Stimulated activated CD4-positive, alpha-beta T cell treated with anti-CD3 and anti-CD28 coated beads, TNF-alpha, amount 100 ng/mL, for 1 hour (primary cell): ENCODE measurements at places on chromosomes 11 and 22.

DNA sequence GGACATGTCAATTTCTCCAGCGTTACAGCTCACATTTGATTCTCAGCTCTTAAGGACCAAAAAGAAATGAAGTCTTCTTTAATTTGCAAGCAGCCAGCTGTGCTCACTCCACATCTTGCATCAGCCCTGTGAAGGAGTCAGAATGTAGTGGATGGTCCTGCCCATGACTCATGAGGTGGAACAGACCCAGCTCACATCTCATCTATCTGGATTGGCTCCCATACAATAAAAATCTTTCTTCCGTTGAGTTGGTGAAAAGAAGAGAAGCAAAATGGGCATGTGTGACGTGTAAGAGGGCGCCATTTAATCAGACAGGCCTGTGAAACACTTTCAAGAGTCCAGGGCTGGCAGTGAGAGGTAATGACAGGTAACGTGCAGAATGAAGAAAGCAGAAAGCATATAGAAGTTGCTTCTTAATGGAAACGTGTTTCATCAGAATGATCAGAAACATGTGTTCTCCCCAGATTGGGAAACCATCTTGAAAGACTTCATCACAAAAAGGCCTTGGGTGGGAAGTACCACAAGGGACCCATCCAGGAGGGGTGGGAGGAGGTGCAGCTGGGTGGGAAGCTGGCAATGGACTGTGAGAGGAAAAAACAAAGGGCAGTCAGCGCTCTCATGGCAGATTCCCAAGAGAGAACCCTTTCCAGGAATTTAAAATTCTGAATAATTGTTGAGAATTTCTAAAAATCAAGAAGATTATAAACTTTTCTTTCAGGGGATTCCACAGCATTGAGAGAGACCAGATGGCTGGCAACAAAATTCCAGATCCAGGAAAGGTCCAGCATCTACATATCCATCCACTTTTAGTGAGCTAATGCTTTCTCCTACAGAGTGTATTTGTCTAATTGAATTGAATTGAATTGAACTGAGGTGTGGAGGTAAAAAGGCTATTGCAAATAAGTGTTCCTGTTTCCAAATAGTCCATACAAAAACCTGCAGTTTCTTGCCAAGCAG is 57.0 kb downstream of the ETS1 start:
- no peak for DNase-seq

DNA sequence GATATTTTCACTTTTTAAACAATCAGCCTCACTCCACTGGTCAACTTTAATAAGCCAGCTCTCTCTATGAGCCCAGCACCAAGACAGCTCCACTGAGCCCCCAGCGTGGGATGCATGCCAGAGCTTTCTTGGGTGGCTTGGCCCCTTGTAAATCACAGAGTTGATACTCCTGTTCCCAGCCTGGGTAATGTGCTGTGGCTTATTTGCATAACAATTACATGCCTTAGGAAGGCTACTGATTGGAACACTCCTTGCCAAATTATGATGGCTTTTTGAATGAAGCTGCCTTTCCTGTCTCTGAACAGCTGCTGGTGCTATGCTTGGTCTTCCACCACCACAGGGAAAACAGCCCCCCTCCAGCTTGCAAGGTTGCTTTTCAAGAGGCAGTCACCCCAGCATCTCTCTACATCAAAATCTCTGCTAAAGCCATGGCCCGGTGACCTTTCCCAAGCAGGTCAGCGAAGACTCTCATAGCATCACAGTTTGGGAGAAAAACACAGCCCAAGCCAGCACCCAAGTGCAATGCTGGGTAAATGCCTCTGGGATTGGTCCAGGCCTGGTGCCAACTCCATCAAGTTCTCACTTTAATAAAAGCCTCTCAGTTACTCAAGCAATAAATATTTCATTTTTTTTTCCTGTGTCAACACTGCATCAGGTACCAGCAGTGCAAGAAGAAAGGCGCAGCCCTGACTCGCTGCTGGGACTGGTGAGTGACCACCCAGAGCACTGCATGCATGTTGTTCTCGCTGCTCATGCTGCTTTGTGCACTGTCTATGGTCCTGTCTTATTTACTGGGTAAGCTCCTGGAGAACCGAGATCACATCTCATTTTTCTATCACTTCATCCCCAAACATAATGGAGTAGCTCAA is 549.3 kb downstream of the OPCML start:
- DNase-seq, result no peak

GRCh38 chr22:30267382-30268302 is 991 bp upstream of the OSM start:
- DNase-seq, result no peak

- DNase-seq, result no peak
Measured at GRCh38 chr11:73186294-73186850, 31.7 kb upstream of the P2RY2 start.

DNA sequence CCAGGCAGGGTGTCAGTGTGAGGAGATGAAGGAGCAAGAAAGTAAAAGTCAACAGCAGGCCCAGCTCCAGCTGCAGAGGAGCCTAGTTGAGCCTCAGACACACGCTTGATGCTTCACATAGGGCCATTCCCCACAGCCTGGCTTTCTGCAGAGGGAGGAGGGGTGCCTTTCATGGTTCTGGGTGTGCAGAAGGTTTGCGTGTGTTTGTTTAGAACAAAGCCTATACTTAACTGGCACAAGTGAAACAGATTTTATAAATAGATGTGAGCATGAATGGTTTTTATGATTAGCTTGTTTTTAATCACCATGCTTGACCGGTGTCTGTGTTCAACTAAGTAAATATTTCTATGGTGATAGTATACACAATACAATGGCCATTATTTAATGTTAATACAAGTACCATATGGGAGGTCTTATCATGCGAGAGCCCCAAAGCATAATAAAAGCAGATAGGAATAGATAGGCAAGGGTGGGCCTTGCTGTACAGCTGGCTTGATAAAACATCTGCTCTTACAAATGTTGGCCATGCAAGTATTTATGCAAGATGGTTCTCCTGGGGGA is 290.2 kb downstream of the ETS1 start:
- no peak for DNase-seq

- no peak for DNase-seq
Measured at GRCh38 chr11:130208241-130209127, 48.9 kb downstream of the ST14 start.

- DNase-seq, result no peak
Measured at GRCh38 chr22:46278656-46279645, 11.1 kb downstream of the TTC38 start.

DNA sequence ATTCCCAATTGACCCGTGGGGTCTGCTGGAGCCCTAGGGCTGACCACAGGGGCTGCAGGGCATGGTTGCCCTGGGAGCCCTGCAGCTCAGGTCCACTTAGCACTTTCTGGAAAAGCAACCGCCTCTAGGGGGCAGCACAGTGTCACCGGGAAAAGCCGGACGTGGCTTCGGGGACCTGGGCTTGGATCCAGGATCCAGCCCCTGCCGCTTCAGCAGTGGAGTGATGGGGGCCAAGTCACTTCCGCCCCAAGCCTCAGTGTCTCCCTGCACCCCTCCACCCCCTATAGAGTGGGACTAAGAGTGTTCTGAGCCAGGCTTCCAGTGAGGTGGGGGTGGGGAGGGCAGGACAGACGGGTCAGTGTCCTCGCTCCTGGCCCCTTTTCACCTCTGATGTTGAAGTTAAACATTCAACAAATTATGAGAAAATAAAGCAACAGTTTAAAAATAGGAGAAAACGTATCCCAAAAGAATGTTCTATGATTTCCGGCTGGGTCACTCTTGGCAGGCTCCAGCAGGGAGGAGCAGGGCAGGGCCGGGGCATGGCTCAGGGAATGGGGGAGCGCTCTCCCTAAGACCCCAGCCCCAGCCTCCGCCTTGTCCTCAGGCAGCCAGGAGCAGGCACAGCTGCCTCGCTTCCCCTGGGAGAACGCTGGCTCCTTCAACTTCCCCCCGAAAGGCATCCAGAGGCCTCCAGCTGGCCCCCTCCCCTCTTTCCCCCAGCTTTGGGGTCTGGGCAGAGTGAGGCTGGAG is 96.5 kb upstream of the FGF3 start:
- no peak for DNase-seq

GRCh38 chr11:69834251-69834650 is 15.0 kb upstream of the FGF3 start:
- no peak for DNase-seq

GRCh38 chr11:97567801-97568200 is 1178.0 kb downstream of the JRKL start:
- DNase-seq, result no peak

GRCh38 chr11:23398052-23398451 is 537.8 kb upstream of the CCDC179 start:
- no peak for DNase-seq

DNA sequence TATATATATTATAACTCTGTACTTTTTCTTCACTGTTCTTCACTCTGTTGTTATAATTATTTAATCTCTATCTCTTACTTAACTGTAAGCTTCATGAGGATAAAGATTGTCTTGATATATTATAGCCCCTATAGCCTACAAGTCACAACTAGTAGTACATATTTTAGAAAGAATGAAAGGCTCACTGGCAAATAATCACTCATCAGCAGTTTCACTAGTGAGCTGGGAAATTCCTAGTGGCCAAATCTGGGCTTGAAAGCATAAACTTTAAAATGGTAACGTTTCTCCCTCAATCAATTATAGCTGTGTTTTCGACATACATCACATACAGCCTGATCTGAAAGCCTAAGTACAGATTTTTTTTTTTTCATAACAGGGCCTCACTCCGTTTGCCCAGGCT is 42.5 kb downstream of the CTSC start:
- no peak for DNase-seq

- DNase-seq, result no peak
Measured at GRCh38 chr11:119617340-119617713, 111.7 kb downstream of the NECTIN1 start.

DNA sequence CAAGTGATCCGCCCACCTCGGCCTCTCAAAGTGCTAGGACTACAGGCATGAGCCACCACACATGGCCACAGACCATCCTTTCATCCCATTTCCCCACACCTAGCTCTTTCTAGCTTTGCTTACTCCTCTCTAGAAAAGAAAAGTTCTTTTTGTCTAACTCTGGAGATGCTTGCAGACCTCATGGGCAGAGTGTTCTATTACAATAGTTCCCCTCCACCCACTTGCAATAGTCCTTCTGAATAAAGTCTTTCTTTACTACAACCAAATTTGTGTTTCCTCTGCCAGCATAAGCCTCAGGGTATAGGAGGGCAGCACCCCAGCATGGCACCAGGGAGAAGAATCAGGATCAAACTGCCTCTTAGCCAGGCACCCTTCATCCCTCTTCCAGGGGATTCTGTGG is 18.8 kb upstream of the RTL6 start:
- DNase-seq, result no peak

DNA sequence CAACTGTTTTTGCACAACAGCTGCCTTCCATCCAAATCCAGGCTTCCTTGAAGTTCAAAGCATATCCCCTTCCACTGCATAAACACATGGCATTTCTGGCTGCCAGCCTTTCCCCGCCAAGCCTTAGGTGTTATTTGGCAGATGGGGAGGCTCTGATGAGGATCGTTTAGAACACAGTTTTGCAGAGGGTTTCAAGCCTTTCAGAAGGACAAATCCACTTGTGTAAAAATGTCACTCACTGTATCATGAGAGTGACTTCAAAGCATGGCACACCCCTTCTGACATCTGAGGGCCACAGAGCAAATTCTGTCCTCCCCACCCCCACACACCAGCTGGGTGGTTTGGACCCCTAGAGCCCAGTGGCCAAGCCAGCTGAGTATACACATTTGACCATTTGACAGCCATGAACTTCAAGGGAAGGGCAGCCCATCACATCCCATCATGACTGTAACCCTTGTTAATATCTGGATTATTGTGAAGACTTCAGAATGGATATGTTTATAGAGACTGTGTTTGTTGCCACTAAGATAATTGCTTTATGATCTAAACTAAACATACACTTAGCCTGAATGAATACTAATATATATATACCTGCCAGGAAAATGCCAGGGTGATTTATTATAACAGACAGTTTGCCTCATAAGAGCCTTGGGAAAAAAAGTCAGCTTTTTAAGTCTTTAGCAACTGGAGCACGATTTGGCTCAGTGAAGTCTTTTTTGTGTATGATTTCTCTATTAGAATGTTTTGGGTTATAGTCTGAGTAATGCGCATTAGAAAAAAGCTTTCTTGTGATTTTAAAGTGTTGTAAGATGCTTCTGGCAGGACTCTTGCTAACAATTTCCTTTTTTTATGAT is 31.9 kb downstream of the FBLN1 start:
- DNase-seq, result no peak

GRCh38 chr11:18171377-18172000 is 1.1 kb upstream of the MRGPRX4 start:
- DNase-seq, result no peak

- DNase-seq, result no peak
Measured at GRCh38 chr11:132278801-132279574, 908.6 kb downstream of the NTM start.

DNA sequence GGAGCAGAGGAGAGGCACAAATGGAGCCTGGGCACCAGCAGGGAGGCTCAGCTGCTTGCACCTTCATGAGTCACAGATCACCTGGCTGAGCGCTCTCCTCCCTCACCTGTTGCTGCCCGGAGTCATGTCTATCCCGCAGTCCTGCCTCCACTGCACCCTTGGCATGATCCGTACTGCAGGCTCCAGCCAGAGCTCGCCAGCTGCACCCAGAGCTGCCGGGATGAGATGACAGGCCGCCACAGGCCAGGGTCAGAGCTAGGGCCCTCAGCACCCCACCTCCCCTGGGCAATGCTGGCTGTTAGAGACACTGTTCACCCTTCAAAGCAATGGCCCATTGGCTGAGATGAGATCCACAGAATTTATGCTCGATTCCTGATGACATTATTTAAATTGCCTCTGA is 702.8 kb downstream of the TBC1D22A start:
- DNase-seq, result no peak

- no peak for DNase-seq
Measured at GRCh38 chr22:32219026-32219425, 14.2 kb upstream of the RFPL2 start.

DNA sequence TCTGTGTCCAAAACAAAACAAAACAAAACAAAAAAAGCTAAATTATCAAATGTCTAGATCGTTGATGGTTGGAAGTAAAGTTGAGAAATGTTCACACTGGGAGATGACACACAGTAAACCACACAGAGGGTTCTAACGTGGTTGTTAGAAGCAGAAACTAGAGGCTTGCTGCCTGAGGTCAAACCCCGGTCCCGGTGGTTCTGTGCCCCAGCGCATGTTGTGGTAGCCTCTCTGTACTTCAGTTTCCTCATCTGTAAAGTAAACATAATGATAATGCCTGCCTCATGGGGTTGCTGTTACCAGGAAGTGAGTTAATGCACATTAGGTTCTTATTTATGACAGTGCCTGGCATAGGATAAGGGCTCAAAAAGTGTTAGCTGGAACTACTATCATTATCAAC is 33.4 kb downstream of the PPARA start:
- no peak for DNase-seq

GRCh38 chr22:35663371-35663770 is 15.1 kb downstream of the APOL6 start:
- no peak for DNase-seq

- no peak for DNase-seq
Measured at GRCh38 chr22:28710576-28711191, 30.9 kb downstream of the CHEK2 start.

DNA sequence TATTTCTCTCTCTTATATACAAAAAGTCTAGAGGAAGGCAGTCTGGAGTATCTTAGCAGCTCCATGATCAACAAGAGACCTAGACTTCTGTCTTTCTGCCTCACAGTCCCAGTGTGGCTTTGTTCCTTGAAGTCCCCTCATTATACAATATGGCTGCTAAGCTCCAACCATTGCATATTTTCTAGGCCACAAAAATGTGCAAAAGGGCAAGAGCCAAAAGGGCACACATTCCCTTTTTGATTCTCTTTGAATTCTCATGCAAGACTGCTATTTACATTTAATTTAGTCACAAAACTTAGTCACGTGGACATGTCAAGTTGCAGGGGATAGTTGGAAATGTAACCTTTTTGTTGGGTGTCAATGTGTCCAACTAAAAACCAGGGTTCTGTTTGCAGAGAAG is 64.2 kb upstream of the OLFML1 start:
- DNase-seq, result no peak

GRCh38 chr11:6204706-6205105 is 651 bp upstream of the C11orf42 start:
- no peak for DNase-seq
